CD4-positive, alpha-beta memory T cell (primary cell): ENCODE measurements at places on chromosomes 3 and 15.
A peak's percentile ranks its signal among the peaks of the same experiment; 100 is the strongest.

DNA sequence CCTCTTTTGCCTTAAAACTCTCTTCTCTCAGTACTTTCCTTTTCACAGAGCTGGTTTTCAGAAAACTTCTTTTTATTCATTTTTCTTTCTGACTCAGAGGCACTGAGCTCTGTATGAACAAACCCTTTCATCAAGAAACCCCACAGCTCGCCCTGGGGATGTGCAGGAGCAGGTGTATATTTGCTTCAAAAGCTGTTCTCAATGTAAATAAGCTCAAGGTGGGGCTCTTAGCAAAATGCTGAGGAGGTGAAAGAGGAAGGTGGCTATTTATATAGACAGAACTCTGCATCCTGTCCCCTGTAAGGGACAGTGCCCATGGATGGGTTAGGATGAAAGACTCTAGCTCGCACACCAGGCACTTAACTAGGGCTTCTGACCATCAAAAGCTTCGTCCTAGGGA, 302.0 kb downstream of the WDR72 start:
- DNase-seq, result no peak

DNA sequence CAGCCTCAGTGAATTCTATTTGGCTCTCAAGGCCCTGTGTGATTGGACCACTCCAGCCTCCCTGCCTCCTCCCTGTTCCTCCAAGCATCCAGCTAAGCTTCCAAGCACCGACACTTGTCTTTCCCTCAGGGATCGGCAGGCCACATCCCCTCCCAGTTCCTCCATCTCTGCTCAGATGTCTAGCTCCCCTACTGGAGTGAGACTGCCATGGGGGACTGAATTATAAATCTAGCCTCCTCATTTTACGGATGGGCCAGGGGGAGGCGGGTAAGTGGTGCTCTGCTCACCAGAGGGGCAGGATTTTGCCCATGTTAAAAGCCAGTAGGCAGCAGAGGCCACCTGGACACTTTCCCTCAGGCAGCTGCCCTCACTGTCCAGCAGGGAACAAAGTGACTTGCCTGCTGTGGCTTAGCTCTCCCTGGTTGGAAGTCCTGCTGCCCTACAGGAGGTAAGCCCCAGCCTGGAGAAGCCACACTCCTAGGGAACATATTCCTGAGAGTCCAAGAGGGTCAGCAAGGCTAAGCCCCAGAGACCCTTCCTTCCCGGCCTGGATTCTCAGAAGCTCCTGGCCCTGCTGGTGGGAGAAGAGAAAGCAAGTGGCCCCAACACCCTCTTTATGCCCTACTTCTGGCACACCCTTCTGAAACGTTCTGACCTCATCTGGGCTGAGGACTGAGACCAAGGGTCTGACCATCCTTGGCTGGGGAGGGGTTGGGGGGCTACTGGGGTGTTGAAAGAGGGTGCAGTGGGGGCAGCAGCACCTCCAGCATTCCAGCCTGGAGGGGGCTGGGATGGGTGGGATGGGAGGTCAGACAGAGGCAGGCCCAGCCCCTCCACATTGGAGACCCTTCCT, 9.1 kb upstream of the HHATL start:
- DNase-seq, result no peak

DNA sequence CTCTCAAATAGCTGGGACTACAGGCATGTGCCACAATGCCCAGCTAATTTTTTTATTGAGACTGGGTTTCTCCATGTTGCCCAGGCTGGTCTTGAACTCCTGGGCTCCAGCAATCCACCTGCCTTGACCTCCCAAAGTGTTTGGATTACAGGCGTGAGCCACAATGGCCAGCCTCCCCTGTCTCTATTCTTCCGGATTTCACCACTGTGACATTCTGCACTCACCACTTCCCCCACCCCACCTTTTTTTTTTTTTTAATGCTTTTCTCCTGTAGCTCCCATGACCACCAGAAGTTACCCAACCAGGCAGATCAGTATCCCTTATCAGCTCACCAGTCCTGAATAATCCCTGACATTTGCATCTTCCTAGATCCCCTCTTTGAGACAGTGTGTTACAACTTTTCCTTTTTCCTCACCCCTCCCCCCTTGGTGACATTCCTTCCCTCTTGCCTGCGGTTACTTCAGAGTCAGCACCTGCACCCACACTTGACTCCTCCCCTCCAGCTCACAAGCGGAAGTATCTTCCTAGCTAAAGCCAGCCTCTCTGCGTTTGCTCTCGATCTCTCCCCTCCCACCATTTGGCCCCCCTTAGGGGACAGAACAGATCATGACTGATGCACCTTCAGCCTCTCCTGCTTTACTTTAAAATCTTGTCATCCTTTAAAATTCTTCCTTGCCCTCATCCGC, 13.5 kb upstream of the ZNF592 start:
- DNase-seq, result peak; percentile 78

GRCh38 chr15:47609693-47610092, 107.6 kb upstream of the SEMA6D start:
- no peak for DNase-seq
